ENCODE measurements at places on chromosomes 12 and 14.

DNA sequence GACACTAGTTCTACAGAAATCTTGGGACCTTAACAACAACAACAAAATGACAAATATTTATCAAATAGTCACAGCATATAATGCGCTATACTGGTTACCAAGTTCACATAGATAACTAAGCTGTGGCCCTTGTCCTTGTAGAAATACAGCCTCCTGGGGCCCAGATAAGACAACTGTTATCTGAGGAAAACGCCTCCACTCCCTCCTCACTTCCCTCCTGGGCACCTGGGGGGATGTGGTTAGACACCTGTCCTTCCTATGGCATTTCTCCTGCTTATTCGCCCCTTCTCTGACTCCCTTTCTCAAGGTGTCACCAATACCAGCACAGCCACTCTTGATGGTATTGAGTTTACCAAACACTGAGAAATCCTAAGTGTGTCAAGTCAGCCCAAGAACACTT, 419.4 kb downstream of the RAD51B start:
- no peak for DNase-seq

GRCh38 chr12:39619316-39619659, 315 bp downstream of the ABCD2 start:
- no peak for DNase-seq

DNA sequence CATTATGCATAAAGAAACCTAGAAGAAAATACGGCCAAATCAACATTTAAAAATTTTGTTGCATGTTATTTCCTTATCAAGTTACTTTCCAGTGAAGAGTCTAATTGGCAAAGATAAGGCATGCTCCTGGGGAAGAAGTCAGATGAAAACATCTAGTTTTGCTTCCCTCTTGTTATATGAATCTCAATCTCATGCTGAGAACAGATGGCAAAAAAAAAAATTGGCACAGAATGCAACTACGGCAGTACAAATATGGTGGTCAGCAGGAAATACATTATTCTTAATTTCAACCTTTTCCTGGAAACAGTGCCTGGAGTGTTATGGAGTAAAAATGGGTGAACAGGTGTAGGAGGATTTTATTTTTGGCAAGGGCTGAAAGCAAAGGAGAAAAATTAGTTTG, 32.8 kb downstream of the HECTD4 start:
- no peak for DNase-seq

- DNase-seq, result no peak
Observed at GRCh38 chr14:69170839-69171238, 17.9 kb upstream of the DCAF5 start.

Data from CD4-positive, alpha-beta memory T cell (primary cell).